ENCODE measurements at places on chromosomes 7 and 10.

- no peak for DNase-seq
Observed at GRCh38 chr10:43973801-43974200, 325.1 kb upstream of the ZNF32 start.

DNA sequence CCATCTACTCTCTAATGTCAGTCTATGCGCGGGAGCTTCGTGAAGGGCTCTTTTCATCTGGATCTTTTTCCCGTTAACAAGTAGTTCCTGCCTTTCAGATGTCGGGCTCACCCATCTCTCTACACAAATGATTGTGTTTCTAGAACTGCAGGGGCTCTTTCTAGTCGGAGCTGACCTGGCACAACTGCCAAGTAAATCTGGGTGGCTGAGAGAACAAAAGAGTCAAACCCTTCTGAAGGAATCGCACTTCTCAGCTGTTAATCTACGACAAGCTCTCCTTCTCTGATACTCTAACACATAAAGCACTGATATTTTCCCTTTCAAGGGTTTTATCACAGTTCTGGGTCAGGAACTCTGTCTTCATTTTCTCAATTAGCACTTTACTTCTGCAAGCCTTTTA, 144.7 kb downstream of the NRP1 start:
- DNase-seq = no peak

DNA sequence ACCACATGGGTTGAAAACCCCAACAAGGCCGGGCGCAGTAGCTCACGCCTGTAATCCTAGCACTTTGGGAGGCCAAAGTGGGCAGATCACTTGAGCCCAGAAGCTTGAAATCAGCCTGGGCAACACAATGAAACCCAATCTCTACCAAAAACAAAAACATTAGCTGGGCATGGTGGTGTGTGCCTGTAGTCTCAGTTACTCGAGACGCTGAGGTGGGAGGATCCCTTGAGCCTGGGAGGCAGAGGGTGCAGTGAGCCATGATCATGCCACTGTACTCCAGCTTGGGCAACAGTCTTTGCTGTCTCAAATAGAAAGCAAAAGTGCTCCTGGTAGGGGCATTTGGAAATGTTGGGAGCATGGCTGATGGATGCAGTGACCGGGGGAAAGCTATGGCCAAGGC, 209.6 kb upstream of the PLXNA4 start:
- no peak for DNase-seq

DNA sequence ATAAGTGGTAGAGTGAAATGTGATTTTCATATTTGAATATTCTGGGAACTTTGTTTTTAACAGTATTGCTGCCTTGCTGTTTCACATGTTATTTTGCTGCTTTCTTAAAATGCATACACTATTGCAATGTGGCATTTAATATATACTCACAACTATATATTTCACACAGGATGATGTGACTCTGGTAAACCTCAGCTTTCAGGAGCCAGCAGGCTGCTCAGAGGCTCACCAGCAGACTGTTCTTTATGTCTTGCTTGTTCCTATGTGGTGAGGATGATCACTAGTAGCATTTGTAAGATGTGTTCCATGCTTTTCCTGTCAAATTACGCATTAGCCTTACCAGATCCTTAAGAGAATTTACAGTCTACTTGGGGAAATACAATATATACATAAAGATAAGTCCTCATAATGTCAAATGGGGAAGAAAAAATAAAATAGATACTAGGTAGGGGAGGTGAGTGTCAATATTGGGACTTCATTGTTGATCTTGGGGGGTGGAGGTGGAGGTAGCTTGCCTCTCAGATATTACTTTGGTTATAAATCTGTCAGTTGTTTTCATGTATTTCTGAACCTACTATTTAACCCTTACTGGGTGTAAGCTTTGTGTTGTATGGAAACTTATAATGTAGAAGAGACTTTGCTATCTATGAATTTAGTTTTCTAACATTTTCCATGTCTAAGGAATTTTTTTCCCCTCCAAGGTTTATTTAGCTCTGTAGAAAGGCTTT, 8.4 kb downstream of the GNAI1 start:
- no peak for DNase-seq

Data from amygdala (tissue), 56 donors.